ENCODE measurements at places on chromosomes 7 and 10.

GRCh38 chr7:55192723-55193122 is 172.4 kb upstream of the LANCL2 start:
- no peak for DNase-seq

DNA sequence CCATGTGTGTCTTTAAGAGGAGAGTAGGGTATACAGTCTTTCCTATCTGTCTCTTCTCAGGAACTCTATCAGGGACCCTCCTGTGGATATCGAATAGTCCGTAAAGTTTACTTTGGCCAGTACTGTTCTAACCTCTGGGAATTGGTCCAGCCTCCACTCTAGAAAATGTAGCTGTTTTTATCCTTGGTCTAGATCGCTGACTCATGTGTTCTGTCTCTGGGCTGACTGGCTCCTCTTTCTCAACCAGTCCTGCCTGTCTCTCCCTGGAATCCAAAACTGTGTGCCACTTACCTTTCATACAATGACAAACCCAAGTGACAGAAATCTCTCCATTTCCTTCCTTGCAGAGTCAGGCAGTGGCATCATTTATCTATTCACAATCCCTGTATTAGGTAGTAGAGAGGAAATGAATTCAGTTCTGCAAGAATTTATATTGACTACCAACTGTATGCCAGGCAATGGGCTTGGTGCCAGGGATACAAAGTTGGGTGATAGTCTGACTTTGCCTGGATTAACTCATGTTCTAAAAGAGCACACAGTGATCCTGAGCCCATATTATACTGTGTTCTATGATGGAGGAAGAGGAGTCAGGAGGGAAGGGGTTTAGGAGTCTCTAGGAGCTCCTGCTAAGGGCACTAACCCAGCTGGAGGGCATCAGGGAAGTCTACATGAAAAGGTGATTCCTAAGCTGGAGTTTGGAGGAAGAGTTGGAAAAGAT is 232.7 kb downstream of the LRMDA start:
- DNase-seq, result no peak

- DNase-seq, result no peak
These were observed 316.5 kb upstream of the ZMIZ1 start for GRCh38 chr10:78752221-78752620.

- DNase-seq, result peak; percentile 15
These were observed 146.9 kb downstream of the TPST1 start for GRCh38 chr7:66352071-66352470.

DNA sequence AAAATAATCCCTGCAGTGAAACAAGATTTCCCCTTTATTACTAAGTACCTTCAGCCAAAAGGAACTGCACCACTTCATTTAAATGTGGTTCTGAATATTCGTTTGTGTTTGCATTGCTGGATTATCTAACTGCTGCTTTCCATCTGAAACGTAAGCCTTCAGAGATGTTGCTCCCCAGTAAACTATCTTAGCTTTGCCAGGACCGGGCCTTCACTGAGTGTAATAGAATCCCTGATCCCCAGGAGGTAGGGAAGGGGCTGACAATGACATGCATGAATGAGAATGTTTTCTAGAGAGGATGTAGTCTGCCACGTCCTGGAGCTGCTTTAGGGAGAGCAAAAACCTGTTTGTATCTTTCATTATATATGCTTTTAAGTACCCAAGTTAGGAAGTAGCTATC is 19.5 kb upstream of the INSYN2A start:
- DNase-seq, result no peak

DNA sequence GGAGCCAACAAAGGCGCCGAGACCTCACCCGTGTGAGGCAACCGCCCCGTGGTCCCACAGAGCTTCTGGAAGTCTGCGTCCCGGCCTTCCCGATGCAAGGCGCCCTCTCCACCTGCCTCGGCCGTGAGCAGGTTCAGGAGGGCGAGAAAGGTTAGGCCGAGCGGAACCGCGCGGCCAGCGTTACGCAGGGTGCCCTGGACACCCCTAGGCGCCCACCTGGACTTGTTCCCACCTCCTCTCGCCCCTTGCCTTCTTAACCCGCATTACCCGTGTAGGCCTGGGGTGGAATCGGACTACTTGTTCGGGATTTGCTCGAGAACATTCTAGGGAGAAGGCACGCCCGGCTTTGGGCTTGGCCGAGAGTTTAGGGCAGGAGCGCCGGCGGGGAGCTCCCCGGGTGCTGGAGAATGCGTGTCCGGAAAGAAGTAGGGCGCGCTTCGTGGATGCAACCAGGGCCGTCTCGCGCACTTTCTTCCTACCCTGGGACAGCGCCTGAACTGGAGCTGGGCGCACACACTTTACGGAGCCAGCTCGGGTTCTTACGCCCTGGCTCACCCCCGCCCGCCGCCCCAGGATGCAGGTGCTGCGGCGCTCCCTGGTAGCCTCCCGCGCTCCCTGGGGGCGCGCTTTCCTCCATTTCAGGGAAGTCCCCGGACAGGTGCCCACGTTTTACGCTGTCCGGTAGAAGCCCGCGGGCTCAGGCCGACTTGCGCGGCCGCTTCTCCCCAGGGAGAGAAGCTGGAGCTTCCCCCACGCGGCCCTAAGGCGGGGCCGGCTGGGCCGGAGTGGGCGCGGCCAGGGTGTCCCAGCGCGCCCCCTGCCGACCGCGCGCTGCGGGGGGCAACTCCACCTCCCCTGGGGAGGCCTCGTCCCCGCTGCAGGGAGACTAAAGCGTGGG is 74.5 kb downstream of the INSIG1 start:
- no peak for DNase-seq

DNA sequence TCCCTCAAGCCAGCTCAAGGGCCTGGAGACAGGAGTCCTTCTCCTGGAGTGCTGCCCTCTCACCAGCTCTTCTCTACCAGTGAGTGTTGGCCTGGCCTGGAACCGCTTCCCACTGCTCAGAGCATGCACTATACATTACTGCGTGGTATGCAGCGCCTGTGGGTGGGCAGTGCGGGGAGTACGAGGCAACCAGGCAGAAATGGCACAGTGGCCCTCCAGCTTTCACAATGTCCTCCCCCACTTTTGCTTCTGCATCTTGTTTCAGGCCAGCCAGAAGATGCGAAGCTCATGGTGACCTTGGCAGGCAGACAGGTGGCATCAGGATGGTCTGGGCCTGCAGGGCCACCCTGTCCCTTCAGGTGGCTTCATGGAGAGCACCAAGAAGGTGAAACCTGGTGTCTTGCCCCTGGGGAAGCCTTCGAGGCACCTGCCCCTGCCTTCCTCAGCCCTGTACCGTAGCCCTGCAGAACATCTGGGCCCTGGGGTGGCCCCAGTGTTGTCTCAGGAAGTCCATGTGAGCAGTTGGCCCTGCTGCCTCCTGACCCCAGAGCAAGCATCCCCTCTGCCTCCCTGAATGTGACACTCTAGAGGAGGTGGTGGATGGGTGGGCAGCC is 35.8 kb downstream of the RASGEF1A start:
- DNase-seq, result no peak

- no peak for DNase-seq
These were observed 346.5 kb downstream of the TYW1 start for GRCh38 chr7:67343114-67343513.

- DNase-seq, result no peak
These were observed 215.8 kb downstream of the PTPRN2 start for GRCh38 chr7:158371856-158372255.

- DNase-seq, result peak; percentile 75
These were observed 202.2 kb upstream of the ETV1 start for GRCh38 chr7:14191686-14192098.

DNA sequence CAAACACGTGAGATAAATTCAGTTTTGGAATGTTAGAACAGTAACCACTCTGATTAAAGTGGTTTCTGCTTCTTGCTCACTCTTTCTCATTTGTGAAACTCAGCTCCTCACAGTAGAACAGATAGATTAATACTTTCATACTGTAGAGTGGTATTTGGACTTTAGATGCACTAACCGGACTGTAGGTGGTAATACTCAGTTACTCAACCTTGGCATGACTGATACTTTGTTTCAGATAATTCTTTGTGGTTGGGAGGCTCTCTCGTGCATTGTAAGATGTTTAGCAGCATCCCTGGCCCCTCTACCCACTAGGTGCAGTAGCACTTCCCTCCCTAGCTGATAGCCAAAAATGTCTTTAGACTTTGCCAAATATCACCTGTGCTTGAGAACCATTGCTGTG is 37.6 kb downstream of the MCU start:
- DNase-seq, result no peak

DNA sequence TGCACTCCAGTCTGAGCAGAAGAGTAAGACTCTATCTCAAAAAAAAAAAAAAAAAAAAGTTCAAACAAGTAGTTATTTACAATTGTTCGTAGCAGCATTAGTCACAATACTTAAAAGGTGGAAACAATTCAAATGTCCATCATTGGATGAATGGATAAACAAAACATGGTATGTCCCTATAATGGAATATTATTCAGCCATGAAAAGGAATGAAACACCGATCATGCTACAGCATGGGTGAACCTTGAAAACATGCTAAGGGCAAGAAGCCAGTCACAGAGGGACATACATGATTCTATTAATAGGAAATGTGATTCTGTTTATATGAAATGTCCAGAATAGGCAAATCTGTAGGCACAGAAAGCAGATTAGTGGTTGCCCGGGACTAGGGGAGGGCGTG is 15.9 kb downstream of the DOCK1 start:
- DNase-seq, result no peak

GRCh38 chr10:25552283-25552919 is 377.6 kb downstream of the GPR158 start:
- no peak for DNase-seq

DNA sequence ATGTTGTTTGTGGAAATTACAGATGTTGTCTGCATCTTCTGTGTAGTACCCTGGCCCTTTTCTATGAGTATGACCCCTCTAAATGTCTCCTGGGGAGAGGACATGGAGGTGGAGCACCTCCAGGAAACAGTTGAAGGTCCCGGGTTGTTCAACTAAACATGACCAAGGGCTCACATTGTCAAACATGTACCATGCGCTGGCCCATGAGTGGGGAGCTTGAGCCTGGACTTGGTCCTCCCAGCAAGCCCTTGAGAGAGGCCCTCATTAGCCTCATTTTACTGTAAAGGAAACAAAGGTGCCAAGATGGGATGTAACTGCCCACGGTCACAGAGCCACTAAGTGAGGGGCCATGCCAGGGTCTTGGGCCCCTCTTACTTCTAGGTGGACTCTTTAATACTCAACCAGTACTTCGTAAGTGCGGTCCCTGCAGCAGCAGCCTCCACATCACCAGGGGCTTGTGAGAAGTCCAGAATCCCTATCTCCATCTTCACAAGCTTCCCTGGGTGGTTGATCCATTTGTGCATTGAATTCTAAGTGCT is 31.2 kb downstream of the C10orf71 start:
- no peak for DNase-seq

- no peak for DNase-seq
These were observed 61.3 kb upstream of the MET start for GRCh38 chr7:116610721-116611120.

DNA sequence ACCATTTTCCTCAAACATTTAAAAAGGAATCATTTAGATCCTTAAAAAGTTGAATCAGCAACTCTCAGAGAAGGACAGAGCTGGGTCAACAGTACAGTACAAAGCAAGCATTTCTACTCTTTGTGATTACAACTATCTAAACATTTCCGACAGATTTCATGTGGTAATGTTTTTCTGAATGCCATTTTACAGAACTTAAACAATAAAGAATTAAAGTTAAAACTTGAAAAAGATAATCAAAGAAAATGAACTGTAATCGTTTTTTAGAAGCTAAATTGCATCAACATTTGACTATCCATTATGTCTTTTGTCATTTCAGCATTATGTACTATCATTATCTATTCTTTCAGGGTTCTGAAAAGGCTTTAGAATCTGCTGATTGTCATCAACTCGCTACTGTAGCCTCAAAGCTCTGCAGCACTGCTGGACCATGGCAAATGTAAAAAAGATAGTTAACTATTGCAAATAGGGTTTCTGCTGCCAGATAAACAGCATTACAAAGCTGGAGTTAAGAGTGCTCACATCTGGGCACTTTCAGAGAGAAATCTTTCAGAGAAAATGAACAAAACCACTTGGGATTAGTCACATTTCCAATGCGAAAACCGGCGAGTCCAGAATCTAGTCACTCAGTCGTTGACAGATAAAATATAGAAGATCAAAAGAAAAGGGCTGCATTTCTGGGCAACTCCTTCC is 160.4 kb upstream of the LAMB4 start:
- no peak for DNase-seq

GRCh38 chr7:66732439-66732838 is 8.1 kb upstream of the RABGEF1 start:
- no peak for DNase-seq

- DNase-seq, result no peak
These were observed 29.7 kb downstream of the GNA12 start for GRCh38 chr7:2814186-2814945.

Measured in DMS53 (cell line).